ENCODE measurements at places on chromosomes 12 and 14.

- DNase-seq, result no peak
Measured at GRCh38 chr12:125871811-125872594, 806.8 kb downstream of the AACS start.

GRCh38 chr12:21599143-21599999, 5.3 kb downstream of the GYS2 start:
- no peak for DNase-seq

GRCh38 chr12:13082861-13083260, 20.6 kb downstream of the GSG1 start:
- DNase-seq, result no peak

DNA sequence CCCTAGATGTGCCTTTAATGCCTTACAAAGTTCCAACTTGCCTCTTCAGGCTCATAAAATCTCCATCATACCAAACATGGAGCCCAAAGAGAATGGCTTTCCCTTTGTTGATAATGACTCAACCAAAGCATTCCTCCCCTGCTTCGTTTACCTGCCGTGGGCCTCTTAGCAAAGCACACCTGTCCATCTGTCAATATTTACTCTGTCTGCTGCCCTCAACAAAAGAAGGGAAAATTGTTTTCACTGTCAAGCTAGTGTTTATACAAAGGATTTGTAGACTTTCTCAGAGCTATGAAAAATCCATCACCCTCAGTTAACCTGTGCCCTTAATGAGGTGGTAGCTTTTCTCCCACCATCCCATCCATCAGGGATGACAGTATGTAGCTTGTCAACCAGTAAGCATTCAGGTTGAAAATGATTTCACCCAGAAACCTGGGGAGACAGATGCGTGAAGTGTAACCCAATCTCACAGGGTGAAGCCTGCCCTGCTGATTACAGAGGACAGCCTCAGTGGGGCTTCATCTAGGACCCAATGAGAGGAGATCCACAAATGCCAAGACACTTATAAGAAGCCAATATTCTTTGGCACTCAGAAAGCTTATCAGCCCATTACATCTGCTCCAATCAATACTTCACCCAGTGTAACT, 278.1 kb downstream of the NUAK1 start:
- DNase-seq, result no peak

- DNase-seq, result no peak
Measured at GRCh38 chr12:5176036-5176435, 132.4 kb downstream of the KCNA5 start.

GRCh38 chr12:5912437-5913334, 32.4 kb downstream of the ANO2 start:
- DNase-seq, result no peak

DNA sequence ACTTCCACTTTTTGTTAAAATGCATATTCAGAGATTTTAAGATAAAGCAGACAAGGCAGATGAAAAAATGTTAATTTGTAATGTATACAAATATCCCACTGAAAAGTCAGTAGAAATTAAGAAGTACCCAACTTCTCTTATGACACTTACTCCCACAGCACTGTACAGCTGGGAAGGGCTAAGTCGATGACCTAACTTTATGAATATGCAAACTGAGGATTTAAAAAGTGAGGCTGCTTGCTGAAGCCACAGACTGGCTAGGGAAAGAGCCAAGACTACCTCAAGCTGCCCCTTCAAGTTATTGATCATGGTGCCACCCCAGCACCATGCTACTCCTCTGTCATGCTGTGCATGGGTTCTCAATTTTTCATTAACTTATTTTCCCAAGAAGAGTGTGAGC, 17.0 kb downstream of the PPM1H start:
- no peak for DNase-seq

GRCh38 chr12:68621472-68622081, 10.9 kb downstream of the RAP1B start:
- no peak for DNase-seq

DNA sequence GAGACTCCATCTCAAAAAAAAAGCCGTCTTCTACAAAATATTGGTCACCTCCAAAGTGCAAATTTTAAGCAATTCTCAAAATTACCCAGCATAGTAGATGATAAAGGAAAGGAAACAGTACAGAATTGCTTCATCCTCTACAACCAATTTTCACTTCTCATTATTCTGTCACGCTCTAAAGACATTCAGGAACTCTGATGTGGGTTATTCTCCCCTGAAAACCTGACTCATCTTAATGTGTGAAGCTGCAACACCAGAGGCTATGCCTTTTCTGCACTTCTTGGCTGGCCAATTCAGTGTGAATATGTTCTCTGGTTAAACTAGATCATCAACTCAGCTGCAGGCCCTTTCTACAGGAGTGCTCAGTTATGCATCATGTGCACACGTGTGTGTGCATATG, 11.0 kb downstream of the PTGER2 start:
- no peak for DNase-seq

GRCh38 chr12:1103632-1104031, 112.6 kb downstream of the ERC1 start:
- no peak for DNase-seq

DNA sequence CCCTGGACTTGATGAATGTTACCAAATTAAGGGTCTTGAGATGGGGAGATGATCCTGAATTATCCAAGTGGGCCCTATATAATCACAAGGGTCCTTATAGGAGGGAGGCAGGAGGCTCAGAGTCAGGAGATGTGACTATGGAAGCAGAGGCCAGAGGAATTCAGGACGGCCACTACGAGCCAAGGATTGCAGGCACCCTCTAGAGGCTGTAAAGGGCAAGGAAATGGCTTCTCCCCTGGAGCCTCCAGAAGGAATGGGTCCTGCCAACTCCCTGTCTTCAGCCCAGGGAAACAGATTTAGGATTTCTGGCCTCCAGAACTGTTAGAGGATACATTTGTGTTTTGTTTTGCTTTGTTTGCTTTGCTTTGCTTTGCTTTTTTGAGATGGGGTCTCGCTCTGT, 8.8 kb downstream of the BDKRB1 start:
- no peak for DNase-seq

GRCh38 chr14:104522926-104523545, 56.5 kb upstream of the C14orf180 start:
- DNase-seq, result no peak

GRCh38 chr14:37870632-37871346, 275.4 kb downstream of the TTC6 start:
- no peak for DNase-seq

DNA sequence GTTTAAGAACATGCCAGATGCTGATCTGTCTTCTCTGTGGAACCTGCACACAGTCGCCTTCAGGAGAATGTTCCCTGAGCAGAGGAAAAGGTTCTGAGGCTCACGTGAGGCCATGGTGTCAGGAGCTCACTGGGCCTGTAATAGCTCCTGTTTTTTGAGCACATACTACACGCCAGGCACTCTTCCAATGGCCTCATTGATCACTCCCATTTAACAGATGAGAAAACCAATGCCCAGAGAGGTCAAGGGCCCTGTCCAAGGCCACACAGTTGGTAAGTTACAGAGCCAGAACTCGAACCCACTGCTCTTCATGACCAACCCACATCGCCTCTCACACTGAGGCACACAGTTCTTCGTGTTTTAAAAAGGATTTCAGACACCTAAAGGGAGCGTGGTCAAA, 7.3 kb upstream of the HHIPL1 start:
- DNase-seq, result no peak

- peak; percentile 22 for DNase-seq
Measured at GRCh38 chr14:74846968-74847665, 28.8 kb downstream of the PROX2 start.

DNA sequence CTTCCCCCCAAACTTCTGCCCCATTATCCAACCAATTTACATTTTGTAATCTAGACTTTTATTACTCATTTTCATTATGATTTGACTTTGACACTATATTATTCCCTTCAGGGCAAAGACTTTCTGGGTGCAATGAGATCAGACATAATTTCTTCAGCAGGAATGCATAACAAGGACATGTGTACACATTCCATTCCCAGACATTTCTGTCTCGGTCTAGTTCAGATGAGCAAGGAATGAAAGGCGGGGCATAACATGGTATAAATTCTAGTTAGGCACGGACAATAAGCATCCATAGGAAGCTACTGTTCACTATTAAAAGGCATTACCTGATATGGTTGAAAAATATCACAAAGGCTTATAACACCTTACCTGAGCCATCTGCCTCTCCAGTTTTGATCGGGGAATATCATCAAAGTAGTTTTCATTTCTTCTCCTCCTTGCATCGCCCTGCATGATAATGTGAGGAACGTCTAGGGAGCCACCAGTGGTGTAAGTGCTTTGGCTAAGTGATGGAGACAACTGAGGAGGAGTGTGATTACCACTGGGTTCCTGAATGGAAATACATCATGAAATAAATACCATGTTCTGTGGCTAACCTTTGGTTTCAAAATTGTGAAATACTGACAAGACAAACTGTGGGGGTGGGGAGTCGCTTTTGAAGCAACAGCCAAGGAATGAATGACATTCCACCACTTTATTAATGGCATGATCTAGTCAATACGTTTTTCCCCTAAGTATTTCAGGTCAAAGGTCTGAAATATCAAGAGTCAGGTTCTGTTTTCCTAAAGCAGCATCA, 183.9 kb downstream of the APAF1 start:
- DNase-seq, result no peak

DNA sequence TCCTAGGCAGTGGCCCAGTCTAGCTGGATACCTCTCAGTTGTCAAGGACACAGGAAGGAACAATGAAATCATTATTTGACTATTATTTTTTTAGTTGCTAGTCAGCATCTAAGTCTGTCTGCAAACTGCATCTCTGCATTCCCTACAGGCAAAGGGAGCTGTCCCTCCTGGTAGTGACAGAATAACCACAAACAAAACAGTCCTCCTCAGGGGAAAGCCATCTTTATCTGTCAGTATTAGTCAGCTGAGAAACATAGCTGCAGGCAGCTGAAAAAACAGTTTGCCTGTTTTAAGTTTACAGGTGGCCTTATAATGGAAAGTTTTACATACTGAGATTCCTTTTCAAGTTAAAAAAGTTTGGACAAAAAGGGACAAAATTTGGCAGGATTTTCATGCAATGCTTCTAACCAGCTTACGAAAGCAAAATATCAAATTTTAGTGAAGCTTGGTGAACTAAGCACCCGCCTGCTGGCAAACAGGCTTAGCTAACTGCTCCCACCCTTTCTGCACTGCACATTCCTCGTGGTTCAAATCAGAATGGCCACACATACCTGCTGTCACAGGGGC, 29.5 kb downstream of the SLC25A21 start:
- DNase-seq, result no peak

- DNase-seq, result no peak
Measured at GRCh38 chr14:67982711-67983608, 163.4 kb downstream of the RAD51B start.

DNA sequence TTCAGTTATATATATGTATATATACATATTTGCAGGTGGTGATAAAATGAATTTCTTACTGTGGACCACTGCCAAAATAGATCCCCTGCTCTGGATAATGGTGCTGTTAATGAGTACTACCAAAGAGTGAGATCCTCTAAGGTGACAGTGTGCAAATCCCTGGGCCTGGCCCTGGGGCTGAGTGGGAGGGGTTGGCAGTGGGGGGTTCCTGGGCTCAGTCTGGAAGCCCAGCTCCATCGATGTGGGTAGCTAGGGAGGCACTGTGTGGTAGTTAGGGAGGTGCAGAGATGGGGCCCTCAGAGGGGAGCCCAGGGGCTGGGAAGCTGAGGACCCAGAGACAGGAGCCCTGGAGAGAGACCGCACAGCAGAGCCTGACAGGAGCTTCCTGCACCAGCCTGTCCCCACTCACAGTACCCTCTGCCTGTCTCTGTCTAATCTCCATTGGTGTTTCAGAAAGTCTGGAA, 9.1 kb downstream of the KRT8 start:
- no peak for DNase-seq

DNA sequence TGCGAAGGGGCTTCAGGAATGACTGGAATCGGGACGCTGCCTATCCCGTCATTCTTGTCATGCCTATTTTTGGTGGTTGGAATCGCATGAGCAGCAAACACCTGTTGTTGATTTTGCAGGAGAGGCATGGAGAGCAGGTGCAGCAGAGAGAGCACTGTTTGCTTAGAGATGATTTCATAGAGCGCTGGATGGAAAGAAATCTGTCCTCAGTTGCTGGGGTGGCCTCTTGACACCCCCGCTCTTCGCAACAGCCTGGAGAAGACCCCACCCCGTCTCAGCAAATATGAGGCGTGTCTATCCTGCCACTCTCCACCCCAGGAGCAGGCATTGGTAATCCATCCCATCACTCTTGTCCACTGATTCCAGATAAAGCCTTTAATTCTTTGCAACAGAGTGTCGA, 19.3 kb upstream of the NCOR2 start:
- DNase-seq, result no peak

Data from kidney capillary endothelial cell (primary cell).